ENCODE measurements at places on chromosomes 16 and 17. TPM values are rescaled to one million over a fixed set of nuclear protein-coding genes. Genes with fewer than 3 reads are reported as not detected.

The KRTAP4-9 gene
- total RNA-seq: not detected

The TSPAN10 gene
- total RNA-seq: 2.5 TPM

The TXNDC11 gene
- total RNA-seq: 96.9 TPM

The MYH8 gene
- total RNA-seq: 0.05 TPM

The TOM1L1 gene
- total RNA-seq: 81.3 TPM

The OR1D5 gene
- not detected for total RNA-seq

The BTBD17 gene
- not detected for total RNA-seq

The TPSAB1 gene
- 17.7 TPM for total RNA-seq

The MAF gene
- 91.4 TPM for total RNA-seq

The ITGAX gene
- total RNA-seq: 3.7 TPM

The DERL2 gene
- total RNA-seq: 37.9 TPM

The C16orf96 gene
- total RNA-seq: 3.8 TPM

The ZSCAN10 gene
- 0.57 TPM for total RNA-seq

The PDE6G gene
- not detected for total RNA-seq

The NAGS gene
- total RNA-seq: 3.8 TPM

The MEOX1 gene
- 6.1 TPM for total RNA-seq

The CHRNE gene
- total RNA-seq: 1.0 TPM

The FOXN1 gene
- 1.2 TPM for total RNA-seq

The NPIPA5 gene
- 8.3 TPM for total RNA-seq

The CXCL16 gene
- 27.9 TPM for total RNA-seq

The SLC38A8 gene
- not detected for total RNA-seq

The EPN3 gene
- 60.8 TPM for total RNA-seq

The ABI3 gene
- total RNA-seq: 3.0 TPM

The MT1M gene
- total RNA-seq: 14.8 TPM

The KRTAP16-1 gene
- total RNA-seq: not detected

The NLK gene
- 37.0 TPM for total RNA-seq

The TBX21 gene
- total RNA-seq: 0.45 TPM

The KRT20 gene
- not detected for total RNA-seq

The NPB gene
- total RNA-seq: 9.8 TPM

The COX6A2 gene
- not detected for total RNA-seq

The USP36 gene
- 31.2 TPM for total RNA-seq

The TMIGD1 gene
- total RNA-seq: not detected

The KRT36 gene
- not detected for total RNA-seq

The OR1A1 gene
- not detected for total RNA-seq

The SIAH1 gene
- total RNA-seq: 24.0 TPM

The SMARCE1 gene
- 65.7 TPM for total RNA-seq

The CBX2 gene
- total RNA-seq: 2.0 TPM

The CTU2 gene
- 15.0 TPM for total RNA-seq

The EPOP gene
- 4.1 TPM for total RNA-seq

The ABCA9 gene
- 0.41 TPM for total RNA-seq

The GAS2L2 gene
- not detected for total RNA-seq

The ZNF771 gene
- 36.3 TPM for total RNA-seq

The CCDC200 gene
- total RNA-seq: 2.7 TPM

The KRT13 gene
- total RNA-seq: 38.4 TPM

The ACE gene
- total RNA-seq: 54.6 TPM

The SPATA32 gene
- 3.2 TPM for total RNA-seq

The LDHD gene
- 55.3 TPM for total RNA-seq

The CIITA gene
- total RNA-seq: 16.0 TPM

The ZNF385C gene
- 2.3 TPM for total RNA-seq

The BRD7 gene
- 66.0 TPM for total RNA-seq

The MILR1 gene
- total RNA-seq: 4.3 TPM

The ADORA2B gene
- total RNA-seq: 14.6 TPM

The CD300C gene
- not detected for total RNA-seq

The CDK5RAP3 gene
- total RNA-seq: 185 TPM

The CHST6 gene
- total RNA-seq: 0.23 TPM

The CALB2 gene
- total RNA-seq: 2.4 TPM

The KRTAP9-4 gene
- total RNA-seq: not detected

The P2RX1 gene
- 22.5 TPM for total RNA-seq

The TBC1D3D gene
- total RNA-seq: not detected

All from prostate gland (tissue), 2 donors.